ENCODE measurements at places on chromosomes 16 and 17.

GRCh38 chr17:76384222-76384986 lies at the start of gene SPHK1:
Gene SPHK1 (plus strand): TSS chr17:76384609. CDS start chr17:76385645, 1,036 bp downstream.
- peak; percentile 16 for DNase-seq

- DNase-seq, result no peak
Measured at GRCh38 chr17:1177016-1177700, 2.6 kb downstream of the ABR start.

DNA sequence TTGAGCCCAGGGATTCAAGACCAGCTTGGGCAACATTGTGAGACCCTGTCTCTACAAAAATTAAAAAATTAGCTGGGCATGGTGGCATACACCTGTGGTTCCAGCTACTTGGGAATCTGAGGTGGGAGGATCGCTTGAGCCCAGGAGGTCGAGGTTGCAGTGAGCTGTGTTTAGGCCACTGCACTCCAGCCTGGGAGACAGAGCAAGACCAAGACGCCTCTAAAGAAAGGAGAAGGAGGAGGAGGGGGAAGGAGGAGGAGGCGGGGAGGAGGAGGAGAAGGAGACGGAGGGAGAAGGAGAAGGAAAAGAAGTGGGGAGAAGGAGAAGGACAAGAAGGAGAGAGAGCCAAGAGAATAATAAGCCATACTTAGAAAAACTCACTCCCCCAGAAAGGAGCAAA lies 35.9 kb downstream of the STXBP4 start:
- no peak for DNase-seq

GRCh38 chr16:60203525-60204124 lies 1469.5 kb upstream of the GOT2 start:
- no peak for DNase-seq

DNA sequence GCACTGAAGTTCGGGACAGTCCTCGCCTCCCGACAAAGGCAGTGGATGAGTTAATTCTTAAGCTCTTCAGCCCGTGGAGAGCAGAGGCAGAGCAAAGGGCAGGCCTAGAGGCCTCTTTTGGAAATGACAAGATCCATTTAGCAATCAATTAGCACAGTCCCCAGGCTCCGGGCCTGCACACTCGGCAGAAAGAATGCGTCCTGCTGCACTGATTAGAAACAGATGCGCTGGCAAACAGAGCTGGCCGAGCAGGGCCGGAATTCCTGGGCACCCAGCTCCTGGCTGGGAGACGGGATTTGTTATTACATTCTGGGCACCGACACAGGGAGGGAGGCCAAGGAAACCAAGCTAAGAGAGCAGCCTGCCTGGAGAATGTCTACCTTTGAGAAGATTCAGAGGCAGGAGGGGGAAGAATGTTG lies 162.9 kb downstream of the COPRS start:
- DNase-seq, result no peak

GRCh38 chr17:37255432-37255831 lies 120.4 kb upstream of the C17orf78 start:
- DNase-seq, result no peak
